ENCODE measurements at places on chromosomes 16 and 17.

GRCh38 chr17:29252101-29252791, 5.6 kb downstream of the CRYBA1 start:
- DNase-seq, result no peak

DNA sequence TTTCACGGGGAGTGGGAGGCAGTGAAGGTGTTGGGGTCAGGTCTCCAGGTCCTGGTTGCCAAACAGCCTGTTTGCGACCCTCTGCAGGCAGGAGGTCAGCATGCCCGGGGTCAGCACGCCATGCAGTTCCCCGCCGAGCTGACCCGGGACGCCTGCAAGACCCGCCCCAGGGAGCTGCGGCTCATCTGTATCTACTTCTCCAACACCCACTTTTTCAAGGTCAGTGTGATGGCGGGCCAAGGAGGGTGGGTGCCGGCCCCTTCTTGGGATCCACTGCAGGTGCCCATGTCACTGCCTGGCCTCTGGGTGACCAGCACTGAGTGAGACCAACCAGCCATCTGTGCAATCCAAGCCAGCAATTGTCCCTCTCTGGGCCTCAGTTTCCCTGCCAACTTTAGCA, 21.3 kb downstream of the ADGRG5 start:
- DNase-seq, result peak; percentile 47

DNA sequence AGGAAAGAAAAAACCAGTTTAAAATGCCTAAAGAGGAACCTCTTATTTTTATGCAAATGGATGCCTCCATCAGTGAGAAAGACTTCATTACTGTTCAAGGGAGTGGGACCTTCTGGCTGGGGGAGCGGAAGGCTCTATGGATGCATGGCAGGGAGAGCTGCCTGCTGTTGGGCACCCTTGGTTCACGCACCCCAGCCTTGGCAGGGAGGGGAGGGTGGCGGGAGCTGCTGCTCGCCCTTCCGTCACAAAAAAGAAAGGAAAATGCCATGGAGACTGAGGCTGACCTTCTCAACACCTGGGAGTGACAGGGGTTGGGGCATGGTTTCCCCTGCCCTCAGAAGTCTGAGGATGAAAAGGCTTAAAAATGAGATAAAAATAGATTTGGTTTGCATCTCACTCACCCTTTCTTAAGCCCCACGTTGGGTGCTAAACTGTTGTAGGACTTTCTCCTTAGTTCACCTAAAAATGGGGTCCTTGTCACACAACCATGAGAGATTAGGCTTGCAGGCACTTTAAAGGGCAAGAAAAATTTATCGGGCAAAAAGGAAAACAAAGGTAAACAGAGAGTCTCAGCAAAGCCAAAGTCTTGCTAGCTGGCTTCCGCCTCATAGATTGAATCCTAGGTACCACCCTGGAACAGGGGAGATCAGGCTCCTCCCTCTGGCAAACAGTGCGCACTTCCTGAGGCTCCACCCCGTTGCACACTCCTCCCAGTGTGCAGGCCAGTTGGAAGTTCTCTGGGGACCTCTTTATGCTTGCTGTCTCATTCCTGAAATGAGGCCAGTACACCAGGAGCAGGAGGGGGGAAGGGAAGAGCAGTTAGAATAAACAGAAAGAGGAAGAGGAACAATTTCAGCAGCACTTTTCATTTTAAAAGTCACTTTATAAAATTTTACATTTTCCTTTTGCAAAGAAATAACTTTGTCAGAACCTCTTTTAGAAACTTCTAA, 31.6 kb downstream of the PHKB start:
- peak; percentile 86 for DNase-seq

GRCh38 chr17:38730526-38731379, 612 bp downstream of the CISD3 start:
- peak; percentile 79 for DNase-seq

- no peak for DNase-seq
Measured at GRCh38 chr17:1623057-1623630, 5.5 kb downstream of the SLC43A2 start.

DNA sequence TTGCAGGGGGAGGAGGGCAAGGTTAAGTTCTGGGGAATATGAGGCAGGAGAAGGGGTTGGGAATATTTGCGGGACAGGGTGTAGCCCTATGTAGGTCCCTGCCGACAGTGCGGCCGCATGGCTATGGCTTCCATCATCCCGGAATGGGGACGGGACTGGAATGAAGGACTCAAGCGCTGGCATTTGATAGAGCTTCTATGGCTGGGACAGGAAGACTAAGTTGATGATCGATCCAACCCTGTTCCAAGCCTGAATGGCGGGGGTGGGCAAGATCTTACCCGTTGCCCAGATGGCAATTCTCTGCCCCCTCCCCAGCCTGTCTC, 47.1 kb downstream of the SRCIN1 start:
- no peak for DNase-seq

DNA sequence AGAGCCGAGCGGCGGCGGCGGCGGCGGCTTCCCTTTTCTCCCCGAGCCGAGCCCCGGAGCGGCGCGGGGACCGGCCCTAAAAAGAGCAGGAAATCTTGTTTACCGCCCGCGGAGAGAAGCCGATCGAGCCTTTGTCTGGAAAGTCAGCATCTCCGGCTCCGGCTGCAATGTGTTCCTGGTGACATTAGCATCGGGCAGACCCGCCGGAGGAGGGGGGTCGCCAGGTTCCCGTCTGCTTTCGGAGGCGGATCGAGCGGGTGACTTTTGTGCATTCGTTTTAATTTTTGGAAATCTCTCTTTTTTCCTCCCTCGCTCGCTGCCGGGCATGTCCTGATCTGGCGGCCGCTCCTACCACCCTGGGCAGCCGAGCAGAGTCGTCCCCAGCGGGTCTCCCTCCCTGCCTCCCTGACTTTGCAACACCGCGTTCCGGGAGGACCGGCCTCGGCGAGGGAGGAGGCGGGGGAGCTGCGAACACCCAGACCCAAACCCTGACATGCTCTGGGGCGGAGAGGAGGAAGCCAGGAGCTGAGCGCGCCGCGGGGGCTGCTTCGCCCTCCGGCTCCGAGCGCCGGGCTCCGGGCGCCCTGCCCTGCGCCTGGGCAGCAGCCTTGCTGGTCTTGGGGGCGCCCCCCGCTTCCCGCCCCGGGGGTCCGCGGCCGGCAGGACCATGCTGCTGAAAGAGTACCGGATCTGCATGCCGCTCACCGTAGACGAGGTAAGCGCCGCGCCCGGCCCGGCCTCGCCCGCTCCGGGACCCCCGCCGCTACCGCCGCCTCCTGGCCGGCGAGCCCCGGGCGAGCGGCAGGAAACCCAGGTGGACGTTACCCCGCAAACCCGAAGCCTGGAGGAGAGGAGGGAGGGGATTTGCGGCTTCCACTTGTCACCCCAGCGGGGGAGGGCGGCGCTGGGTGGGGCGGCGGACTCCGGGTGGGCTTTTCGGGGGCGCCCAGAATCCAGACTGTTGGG, 690 bp downstream of the PITPNC1 start:
- no peak for DNase-seq

- peak; percentile 82 for DNase-seq
Measured at GRCh38 chr17:70137451-70138230, 31.7 kb upstream of the KCNJ2 start.

DNA sequence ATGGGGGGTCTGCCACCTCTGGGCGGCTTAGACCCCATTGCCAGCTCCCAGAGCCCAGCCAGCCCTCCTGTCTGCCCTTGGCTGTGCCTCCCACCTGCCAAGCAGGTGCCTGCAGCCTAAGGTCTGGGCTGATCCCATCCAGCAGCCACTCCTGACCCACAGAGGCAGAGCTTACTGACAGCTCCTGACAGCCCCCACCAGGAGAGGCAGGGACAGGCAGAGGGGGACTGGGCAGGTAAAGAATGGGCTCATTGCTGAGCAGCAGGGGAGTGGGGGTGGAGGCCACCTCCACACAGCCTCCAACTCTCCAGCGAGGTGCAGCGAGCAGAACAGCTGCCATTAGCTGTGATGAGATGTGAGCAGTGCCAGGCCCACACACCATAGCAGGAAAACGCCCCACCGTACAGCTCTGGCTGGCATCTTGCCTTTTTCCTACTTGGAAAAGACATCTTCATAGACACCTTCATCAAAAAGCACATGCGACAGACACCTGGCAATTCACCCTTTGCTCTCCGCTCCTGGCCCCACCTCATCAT, 164.4 kb downstream of the C16orf78 start:
- no peak for DNase-seq

GRCh38 chr17:13492737-13493122, 109.0 kb downstream of the HS3ST3A1 start:
- no peak for DNase-seq

GRCh38 chr17:15981208-15981607, 18.3 kb downstream of the ZSWIM7 start:
- DNase-seq, result no peak

DNA sequence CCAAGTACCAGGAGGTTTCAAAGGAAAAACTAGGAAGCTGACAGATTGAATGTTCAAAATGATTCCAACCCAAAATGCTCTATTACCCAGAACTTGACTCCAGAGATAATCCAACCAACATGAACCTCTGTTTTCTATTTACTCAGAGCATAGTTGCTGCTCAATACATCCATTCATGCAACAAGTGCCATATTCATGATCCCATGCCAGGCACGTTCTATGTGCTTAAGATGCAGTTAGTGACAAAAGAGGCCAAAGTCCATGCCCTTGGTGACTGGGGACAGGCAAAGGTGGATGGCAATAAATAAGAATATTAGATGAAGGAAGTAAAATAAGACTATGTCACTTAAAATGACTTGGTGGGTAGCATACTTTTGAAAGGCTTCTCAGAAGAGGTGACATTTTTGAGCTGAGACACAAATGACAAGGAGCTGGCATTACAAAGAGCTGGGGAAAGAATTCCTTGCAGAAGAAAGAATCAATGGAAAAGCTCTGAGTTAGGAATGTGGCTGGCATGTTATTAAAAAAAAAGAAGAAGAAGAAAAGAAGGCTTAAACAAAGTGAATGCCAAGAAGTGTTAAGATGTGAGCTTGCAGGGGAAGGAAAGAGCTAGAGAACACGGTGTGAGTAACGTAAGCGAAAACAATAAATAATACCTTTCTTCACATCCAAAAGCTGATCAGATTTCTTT, 34.5 kb downstream of the TOX3 start:
- DNase-seq, result no peak

DNA sequence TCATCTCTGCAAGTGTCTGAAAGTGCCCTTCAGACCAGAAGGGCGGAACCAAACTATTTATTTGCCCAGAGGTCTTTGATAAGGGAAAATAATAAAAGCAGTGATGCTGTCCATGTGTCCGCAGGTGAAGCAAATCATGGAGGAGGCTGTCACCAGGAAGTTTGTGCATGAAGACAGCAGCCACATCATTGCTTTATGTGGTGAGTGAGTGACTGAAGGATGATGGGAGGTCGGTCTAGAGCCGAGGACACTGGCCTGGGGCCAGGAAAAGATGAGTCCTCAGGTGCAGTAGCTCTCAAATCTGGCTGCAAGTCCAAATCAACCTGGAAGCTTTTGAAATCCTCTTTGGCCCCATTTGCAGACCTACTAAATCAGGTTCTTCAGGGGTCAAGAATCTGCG, 6.1 kb downstream of the SGSM2 start:
- no peak for DNase-seq

DNA sequence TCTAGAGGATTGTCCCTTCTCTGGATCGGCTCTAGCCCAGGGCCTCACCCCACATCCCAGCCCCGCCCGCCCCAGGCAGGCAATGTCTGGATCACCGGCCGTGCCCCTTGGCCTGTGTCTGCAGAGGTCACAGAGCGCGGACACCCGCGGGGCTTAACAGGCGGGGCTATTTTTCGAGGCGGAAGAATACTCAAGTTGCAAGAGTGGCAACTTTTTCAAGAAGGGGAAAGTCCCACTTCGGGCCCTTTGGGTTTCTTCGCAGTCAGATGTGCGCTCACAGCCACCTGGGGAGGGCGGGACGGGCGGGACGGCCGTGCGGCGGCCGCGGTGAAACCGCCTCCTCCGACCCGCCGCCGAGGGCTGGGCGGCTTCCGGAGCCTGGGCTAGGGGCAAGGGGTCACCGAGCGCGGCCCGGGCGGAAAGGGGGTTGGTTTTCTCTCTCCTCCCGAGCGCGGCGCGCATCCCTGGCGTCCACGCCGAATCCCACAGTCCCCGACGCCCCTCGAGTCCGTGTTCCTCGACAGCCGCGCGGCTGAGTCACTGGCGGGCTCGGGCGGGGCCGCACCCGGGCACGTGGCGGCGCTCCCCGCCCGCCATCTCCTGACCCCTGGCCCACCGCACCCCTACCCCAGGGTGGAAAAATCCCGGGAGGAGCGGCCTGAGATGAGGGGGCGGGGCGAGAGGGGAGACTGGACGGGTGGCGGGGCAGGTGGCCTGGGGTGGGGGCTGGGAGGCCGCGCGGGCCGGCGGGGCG, 1.2 kb upstream of the PFN1 start:
- DNase-seq, result peak; percentile 82

- DNase-seq, result no peak
Measured at GRCh38 chr17:72004611-72005331, 116.0 kb upstream of the SOX9 start.

GRCh38 chr17:82734987-82735866, at the start of gene FN3K:
Gene FN3K (plus strand): TSS chr17:82735615. CDS start chr17:82735637, 22 bp downstream.
- peak; percentile 78 for DNase-seq

- no peak for DNase-seq
Measured at GRCh38 chr16:75836347-75837010, 110.2 kb upstream of the CPHXL start.

- DNase-seq, result no peak
Measured at GRCh38 chr16:12111223-12111622, 134.7 kb downstream of the SNX29 start.

- no peak for DNase-seq
Measured at GRCh38 chr17:81396722-81397313, 1.6 kb downstream of the BAHCC1 start.

DNA sequence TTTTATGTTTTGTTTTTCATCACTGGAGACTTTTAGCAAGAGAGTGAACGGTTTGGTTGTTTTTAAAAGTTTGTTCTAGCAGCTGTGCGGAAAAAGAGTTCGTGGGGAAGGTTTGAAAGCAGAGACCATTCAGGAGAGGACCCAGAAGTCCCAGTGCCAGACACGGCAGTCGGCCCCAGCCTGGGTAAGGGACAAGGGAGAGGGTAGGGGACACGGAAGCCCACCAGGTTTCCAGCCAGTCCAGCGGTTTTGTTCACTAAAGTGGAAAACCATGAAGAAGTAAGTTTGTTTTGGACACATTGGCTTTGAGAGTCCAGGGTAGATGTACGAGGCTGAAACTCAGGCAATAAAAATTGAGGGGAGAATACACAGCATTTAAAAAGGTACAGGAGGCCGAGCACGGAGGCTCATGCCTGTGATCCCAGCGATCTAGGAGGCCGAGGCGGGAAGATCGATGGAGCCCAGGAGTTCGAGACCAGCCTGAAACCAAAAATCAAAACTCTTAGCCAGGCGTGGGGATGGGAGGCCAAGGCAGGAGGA, 56.8 kb upstream of the RPH3AL start:
- no peak for DNase-seq

DNA sequence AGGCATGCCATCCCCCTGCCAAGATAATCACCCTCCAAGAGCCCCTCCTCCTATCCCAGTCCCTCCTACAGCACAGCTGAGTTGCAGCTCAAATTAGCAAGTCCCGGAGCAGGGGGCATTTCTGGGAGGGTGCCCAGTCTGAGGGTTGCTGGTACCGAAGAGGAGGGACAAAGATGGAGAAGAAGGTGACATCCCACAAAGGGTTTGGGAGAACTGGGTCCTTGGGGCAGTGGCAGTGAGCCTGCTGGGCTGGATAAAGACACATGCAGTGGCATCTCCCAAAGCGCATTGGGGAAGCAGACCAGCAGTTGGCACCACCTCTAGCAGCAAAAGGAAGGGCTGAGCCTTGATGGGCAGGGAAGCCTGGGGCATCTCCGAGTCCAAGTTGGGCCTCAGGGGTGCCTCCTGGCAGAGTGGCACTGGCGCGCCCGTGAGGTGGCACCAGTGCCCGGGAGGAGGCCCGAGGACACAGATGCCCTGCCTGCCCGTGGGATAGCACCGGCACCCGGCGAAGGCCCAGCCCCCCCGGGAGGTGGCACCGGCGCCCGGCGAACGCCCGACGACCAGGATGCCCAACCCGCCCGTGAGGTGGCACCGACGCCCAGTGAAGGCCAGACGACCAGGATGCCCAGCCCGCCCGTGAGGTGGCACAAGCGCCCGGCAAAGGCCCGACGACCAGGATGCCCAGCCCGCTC, 622 bp downstream of the TOM1L2 start:
- DNase-seq, result peak; percentile 63

Data from right atrium auricular region (tissue), 2 donors.